ENCODE measurements at places on chromosomes 6 and 20.
A peak's percentile ranks its signal among the peaks of the same experiment; 100 is the strongest.

GRCh38 chr6:140921366-140922226, 1211.1 kb upstream of the GJE1 start:
- peak; percentile 75 for DNase-seq

DNA sequence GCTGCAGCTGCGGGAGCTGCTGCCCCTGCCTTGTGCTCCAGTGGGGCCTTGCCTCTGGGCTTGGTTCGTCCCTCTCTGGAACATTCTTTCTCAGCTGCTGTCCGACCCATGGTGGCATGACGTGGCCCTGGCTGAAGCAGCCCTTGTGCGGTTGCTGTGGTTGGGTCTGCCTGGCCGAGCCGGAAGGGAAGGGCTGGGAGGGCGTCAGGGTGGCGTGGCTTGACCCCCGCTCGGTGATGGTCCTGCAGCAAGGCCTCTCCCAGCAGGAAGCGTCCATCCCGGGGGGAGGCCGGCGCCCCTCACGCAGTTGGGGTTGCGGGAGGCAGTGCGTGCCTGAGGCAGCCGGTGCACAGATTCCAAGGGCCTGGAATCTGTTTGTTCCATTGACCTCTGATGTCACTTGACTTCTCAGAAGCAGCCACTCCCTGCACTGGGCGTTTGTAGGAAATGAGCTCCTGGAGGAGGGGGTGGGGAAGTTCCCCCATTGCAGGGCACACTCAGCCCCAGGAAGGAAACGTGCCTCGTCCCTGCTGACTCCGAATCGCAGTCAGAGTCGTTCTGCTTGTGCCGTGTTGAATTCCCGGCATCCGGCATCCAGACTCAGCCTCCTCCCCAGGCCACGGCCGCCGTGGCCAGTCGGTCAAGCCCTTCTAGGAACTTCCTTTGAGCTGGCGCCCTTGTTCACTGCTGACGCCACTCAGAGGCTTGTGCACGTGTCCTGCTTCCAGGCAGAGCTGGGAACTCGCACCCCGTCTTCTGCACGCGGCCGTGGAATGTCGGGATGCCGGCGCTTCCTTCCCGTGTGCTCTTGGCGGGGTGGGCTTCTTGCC, 9.7 kb upstream of the TNFRSF6B start:
- DNase-seq: peak; percentile 49

GRCh38 chr20:57048027-57048869, 218.2 kb downstream of the BMP7 start:
- peak; percentile 18 for DNase-seq

- no peak for DNase-seq
Observed at GRCh38 chr6:123715006-123715863, 78.5 kb upstream of the TRDN start.

DNA sequence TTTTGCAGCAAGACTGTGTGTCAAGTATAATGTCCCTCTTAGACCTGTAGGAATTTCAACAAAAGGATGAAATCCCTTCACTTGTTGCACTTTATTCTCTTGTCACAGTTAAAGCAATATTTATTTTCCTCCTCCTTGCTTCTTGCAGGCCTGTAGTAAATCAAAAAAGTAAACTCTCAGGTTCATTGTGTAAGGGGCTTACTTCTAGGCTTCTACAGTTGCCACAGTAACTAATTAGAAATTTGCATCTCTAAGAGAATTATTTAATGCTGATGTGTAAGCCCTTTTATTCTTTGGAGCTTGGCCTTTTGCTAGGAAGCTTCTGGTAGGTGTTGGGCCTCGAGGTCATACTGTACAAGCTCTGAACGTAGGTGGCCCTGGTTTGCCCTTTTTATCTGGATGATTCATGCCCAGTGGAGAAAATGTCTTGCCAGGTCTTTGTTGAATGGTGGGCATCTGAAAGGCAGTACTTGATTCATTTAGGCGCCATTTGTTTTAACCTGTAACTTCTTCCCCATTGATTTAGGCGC, 47.4 kb upstream of the OLIG3 start:
- DNase-seq: no peak

GRCh38 chr6:30500421-30501355, 11.4 kb downstream of the HLA-E start:
- no peak for DNase-seq

GRCh38 chr6:56958481-56958880, 3.6 kb downstream of the BEND6 start:
- no peak for DNase-seq

GRCh38 chr6:118307581-118307980, 240.5 kb upstream of the PLN start:
- no peak for DNase-seq
